ENCODE measurements at places on chromosomes 4 and X. TPM values are rescaled to one million over a fixed set of nuclear protein-coding genes. Genes with fewer than 3 reads are reported as not detected.

The UCHL1 gene
- 3,041 TPM for total RNA-seq

The NOX1 gene
- 0.78 TPM for total RNA-seq

The MGAT4D gene
- not detected for total RNA-seq

The XPNPEP2 gene
- total RNA-seq = not detected

The ASB12 gene
- total RNA-seq = not detected

The EMCN gene
- total RNA-seq = not detected
